ENCODE measurements at places on chromosomes 6 and 20.
A peak's percentile ranks its signal among the peaks of the same experiment; 100 is the strongest.

- no peak for DNase-seq
These were observed 7.5 kb upstream of the LY86 start for GRCh38 chr6:6581054-6581453.

GRCh38 chr6:109671733-109672132, 19.3 kb downstream of the AK9 start:
- DNase-seq, result no peak

DNA sequence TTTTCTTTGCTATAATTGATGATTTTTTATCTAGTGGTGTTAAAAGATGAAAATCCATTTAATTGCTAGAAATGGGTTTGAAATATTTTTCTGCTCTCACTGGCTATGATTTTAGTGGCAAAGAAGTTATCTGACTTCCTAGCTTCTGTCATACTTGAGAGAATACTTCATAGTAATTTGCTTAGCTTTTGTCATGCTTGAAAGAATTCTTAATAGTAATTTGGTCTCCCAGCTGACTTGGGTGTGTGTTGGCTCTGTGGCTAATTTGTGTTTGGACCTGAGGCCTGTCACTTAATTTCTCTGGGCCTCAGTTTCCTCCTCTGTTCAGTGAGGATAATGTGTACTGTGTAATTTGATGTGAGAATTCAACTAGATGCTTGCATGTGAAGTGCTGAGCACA, 12.8 kb upstream of the RMND1 start:
- DNase-seq, result no peak

DNA sequence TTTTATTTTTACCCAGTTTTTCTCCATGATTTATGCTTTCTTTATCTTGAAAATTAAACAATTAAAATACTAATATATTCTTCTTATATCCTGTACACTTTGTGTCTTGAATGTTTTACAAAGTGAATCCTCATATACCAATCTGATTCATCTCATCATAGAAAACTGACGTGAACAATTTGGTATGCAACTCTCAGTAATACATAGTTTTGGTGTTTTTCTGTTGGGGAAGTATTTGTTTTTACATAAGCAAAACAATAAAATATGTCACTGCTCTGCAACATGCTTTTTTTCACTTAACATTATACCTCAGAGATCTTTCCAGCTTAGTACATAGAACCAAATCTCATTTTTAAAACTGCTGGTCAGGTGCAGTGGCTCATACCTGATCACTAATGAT, 14.7 kb downstream of the DNAAF9 start:
- no peak for DNase-seq

- no peak for DNase-seq
These were observed 634 bp upstream of the BTBD9 start for GRCh38 chr6:38640216-38640909.

DNA sequence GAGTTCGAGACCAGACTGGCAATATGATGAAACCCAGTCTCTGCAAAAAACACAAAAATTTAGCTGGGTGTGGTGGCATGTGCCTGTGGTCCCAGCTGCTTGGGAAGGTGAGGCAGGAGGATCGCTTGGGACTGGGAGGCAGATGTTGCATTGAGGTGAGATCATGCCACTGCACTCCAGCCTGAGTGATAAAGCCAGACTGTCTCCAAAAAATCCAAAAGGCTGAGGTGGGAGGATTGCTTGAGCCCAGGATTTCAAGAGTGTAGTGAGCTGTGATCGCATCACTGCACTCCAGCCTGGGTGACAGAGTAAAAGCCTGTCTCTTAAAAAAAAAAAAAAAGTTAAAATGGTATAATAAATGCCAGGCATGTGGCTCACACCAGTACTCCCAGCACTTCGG, 1.3 kb upstream of the PTCRA start:
- no peak for DNase-seq

DNA sequence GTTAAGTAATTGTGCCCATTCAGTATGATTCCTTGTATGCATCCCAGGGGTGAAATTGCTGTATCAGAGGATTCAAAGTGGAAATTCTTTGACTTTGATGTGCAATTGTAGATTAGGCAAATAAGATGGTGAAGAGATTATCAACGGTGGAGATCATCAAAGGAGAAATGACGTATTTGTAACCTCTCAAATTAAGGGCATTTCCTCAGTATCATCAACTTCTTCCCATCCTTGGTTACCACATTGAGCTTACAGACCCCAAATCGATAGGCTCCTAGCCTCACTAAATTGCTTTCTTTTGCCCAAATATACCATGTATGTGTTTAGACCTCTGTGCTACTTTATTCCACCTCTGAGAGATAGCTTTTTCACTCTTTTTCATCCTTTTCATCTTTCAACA, 213.1 kb upstream of the ZFP64 start:
- no peak for DNase-seq

- no peak for DNase-seq
These were observed 150.9 kb downstream of the MYLK4 start for GRCh38 chr6:2599817-2600216.

DNA sequence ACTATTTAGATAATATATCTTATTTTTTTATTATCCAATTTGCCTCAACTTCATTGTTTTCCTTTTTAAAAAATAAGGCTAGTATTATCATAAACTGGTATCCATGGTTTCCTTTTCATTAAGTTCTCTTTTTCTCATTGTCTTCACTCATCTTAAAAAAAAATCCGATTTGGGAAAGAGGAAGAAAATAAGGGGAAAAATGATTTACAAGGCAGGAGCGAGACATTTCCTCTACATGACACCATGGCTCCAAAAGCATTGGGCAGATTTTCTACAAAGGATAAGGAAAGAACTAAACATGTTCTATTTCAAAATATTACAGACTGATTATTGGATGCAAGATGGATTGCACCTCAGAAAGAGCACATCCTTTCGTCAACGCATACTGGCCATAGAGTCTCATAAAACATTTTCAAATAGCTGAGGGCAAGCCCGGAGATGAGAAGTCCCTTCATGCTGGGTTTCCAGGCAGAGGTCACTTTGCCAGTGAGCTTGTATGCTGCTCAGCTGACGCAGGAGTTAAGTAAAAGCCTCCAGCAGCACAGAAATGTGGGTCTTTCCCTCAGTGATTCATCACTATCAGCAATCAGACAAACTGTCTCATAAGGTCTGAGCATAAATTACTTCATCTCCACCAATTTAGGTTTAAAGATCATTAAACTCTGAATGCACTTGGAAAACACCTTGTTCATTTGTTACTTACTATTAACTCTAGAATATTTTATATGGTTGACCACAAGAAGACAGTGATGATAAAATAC, 129.0 kb upstream of the TNFAIP3 start:
- DNase-seq, result no peak

DNA sequence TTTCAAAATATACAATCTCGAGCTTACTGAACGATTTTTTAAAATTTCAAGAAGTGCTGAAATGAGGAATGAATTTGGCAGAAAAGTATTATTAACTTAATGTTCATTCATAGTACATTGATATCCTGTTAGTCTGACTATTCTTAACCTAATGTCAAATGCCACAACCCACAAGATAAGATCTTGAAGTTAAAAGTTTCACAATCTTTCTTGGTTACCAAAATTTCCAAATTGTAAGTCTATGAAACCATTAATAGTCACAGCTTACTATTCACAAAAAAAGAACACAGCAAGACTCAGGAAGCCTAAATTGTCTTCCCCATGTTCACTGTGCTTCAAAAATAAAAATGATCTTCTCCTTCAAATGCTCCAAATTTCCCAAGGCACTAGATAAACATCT, 71.3 kb downstream of the HACE1 start:
- no peak for DNase-seq

DNA sequence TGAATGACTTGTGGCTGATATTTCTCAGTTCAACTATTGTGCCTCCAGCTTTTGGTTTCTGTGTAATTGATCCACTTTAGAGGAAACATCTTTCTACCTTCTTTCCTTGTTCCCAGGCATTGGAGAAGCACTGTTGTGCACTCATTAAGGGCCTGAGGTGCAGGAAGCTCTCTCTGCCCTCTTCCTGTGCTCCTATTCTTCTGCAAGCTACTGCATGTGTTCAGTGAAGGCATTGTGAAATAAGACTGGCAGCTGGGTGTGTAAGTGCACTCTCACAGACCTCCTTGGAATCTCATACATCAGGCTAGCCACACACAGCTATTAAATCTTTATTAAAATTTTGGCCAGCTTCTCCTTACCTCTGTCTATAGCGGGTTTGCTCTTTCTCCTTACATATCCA, 177.8 kb downstream of the OGFRL1 start:
- DNase-seq, result no peak

- no peak for DNase-seq
These were observed 339.7 kb upstream of the KCNQ5 start for GRCh38 chr6:72282201-72282600.

GRCh38 chr6:28252009-28252975, at the start of gene ZKSCAN4:
ZKSCAN4 (minus strand) TSS chr6:28252269; CDS start chr6:28251980, 289 bp downstream.
- peak; percentile 83 for DNase-seq

DNA sequence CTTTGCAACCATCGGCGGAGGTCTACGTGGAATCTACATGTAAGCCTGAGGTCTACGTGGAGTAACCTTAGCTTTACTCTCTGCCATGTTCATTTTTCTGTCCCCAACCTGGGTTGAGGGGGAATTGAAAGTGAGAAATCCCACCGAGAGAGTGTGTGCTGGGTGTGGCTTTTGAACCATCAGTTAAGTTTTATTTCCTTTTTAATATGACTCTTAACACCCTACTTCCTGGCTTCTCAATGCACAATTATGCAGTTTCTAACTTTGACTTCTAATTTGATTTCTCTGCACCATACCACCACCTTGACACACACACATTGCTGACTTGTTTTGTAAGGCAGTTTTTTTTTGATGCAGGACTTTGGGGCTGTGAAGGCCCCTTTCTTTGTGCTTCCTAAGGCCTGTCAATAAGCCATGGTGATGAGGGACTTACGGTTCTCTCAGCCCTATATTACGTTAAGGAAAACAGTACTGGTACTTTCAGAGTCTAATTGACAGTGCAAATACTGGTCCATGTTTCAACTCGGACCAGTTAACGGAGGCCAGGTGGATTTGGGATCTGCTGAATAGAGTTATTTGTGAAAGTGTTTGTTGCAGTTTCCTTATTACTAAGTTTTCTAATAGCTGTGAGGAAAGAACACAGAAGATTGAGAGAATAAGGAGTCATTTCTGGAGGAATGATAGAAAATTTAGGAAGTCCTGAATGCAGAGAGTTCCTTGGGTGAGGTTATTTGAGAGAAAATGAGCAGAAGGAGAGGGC, 206.5 kb downstream of the JARID2 start:
- no peak for DNase-seq

- DNase-seq, result no peak
These were observed 91.7 kb upstream of the IYD start for GRCh38 chr6:150276937-150277742.

- no peak for DNase-seq
These were observed 94.9 kb downstream of the JARID2 start for GRCh38 chr6:15340775-15341174.

GRCh38 chr20:35145141-35145564, 2.0 kb downstream of the EDEM2 start:
- no peak for DNase-seq

- no peak for DNase-seq
These were observed 57.5 kb downstream of the RIN2 start for GRCh38 chr20:19815553-19815991.

- DNase-seq, result no peak
These were observed 131.6 kb downstream of the DST start for GRCh38 chr6:56510984-56511531.

GRCh38 chr20:43404878-43405277, 52.8 kb upstream of the SRSF6 start:
- no peak for DNase-seq

GRCh38 chr20:18267815-18268214, 20.5 kb upstream of the ZNF133 start:
- DNase-seq, result no peak

DNA sequence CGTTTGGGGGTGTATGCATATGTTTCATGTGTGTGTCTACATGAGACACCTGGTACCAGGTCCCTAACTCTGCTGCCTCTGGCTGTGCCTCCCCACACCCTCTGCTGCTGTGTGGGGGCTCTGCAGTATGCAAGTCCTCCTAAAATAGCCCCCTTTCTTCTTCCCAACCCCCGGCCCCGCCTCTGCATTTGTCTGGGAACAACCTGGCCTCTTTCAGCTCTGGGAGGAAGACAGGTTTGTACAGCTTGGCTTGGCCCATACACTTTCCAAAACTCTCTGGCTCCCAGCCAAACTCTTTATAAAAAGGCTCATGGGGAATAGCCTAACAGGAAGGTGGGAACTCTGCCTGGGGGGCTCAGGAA, 27.1 kb upstream of the EMILIN3 start:
- no peak for DNase-seq

DNA sequence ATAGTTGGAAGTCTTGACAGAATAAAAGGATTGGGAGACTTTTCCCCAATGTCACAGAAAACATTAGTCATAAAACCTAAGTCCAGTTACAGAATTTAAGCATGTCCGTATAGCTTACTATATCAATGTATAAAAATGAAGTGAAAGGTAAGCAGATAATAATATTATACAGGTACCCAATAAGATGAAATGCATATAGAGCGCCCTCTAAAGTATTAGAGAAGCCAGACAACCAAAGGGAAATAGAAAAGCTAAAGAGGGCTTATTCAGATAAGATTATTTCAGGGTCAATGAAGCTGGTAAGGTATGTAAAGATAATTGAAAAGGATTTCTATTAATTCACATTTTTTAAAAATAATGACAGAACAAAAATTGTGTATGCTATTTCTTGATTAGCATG, 947.7 kb upstream of the MAP3K7 start:
- no peak for DNase-seq

DNA sequence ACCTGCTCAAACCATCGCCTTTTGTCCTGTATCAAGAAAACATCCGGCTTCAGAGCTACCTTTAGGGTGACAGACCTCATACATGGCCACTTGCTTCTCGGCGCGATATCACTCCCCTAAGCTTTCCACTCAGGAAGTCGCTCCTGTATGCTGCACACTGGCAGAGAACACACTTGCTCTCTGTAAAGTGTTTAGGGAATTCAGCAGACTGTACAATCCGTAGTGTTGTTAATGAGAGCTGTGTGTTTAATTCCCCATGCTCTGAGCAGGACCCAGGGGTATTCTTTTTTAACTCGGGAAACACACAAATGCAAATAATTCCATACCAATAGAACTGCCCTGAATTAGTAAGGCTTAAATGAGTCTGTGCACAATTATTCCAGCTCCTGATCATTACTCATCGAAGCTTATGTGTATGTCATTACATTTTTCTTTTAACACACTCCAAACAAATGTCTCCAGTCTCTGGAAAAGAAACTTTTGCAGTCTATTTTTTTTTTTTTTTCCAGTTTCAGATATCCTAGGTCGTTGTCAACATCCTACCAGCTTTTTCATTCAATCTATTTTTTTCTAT, 338.7 kb upstream of the ARID1B start:
- no peak for DNase-seq

DNA sequence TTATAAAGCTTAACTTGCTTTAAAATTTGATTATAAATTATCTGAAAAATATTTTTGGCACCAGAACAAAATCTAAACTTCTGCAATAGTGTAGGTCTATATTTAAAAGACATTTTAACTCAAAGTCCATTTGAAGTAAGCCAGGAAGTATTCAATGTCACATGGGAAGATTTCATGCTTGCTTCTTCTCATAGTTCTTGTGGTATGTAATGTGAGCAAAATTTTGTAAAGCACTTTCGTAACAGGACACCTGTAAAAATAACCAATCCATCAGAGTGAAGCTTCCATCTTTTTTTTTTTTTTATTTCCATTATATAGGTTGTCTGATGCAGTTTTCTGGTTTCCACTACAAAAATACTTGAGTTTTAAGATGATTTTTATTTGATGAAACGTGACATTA, 386.1 kb downstream of the LAMA2 start:
- no peak for DNase-seq
